Fibroblast of the conjunctiva (primary cell): ENCODE measurements at places on chromosomes 1 and 21.

DNA sequence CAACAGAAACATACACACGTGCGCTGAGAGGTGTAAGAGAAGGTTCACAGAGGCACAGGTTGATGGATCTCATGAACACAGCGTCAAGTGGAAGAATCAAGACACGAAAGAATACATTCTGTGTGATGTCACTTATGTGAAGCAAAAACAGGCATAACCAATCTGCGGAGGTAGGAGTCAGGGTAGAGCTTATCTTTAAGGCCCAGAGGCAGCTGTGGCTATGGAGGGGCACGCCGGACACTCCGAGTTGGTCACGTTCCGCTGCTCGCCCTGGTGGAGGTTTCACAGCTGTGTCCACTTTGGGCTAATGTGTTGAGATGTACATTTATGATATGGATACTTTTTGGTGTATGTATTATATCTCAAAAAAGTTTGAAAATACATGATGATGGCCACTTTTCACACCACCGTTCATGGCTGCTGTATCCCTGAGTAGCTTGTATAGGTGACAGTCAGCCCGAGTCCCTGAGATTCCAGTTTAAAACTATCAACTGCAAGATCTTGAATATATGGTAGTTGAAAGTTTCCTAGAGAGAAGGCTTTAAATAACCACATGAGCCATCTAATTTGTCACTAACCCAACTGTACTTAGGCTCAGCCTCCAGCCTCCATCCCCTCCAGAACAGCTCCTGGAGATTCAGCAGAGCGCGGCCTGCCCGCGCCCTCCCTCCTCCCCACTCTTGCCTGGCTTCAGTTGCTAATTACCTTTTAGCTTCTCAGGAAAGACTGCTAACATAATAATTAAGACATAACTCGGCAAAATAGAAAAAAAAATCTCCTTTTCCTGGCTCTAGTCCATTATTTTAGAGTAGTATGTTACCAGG is 6.7 kb upstream of the ADARB1 start:
- DNase-seq, result no peak

DNA sequence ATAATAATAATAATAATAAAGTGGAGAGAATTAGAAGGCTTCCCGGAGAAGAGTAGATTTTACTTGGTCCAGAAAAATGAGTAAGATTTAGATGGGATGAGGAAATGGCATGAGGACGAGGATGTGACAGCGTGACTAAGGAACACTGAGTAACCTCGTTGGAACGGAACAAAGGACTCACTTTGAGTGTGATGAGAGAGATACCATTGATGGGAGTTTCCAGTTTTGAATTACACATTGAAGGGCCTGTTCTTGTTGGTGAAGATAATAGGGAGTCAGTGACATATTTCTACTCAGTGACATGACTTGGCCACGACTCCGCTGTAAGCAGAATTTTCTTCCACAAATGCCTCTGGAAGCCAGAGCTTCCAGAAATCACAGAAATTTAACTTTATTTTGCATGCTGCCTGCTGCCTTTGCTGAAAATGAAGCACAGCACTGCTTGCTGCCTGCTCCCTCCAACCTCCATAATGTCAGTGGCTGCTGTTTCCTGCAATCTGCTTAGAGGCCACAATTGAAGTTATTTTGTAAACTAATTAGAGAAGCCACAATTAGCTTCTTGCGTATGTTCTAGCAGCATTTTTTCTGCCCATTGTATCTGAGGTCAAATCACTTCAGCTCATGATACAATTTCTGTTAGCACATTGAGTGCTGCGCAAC is 33.7 kb upstream of the FBXO28 start:
- no peak for DNase-seq

- no peak for DNase-seq
These were observed 50.3 kb downstream of the ATP6V1G3 start for GRCh38 chr1:198490224-198490623.

GRCh38 chr1:65166572-65167305 is 18.7 kb downstream of the AK4 start:
- DNase-seq, result no peak

- DNase-seq, result no peak
These were observed 219.3 kb downstream of the KCNJ6 start for GRCh38 chr21:37696936-37697335.

- no peak for DNase-seq
These were observed 3.2 kb downstream of the KRTAP10-6 start for GRCh38 chr21:44589094-44589493.

- no peak for DNase-seq
These were observed 185.6 kb downstream of the TGFBR3 start for GRCh38 chr1:91700332-91700731.

DNA sequence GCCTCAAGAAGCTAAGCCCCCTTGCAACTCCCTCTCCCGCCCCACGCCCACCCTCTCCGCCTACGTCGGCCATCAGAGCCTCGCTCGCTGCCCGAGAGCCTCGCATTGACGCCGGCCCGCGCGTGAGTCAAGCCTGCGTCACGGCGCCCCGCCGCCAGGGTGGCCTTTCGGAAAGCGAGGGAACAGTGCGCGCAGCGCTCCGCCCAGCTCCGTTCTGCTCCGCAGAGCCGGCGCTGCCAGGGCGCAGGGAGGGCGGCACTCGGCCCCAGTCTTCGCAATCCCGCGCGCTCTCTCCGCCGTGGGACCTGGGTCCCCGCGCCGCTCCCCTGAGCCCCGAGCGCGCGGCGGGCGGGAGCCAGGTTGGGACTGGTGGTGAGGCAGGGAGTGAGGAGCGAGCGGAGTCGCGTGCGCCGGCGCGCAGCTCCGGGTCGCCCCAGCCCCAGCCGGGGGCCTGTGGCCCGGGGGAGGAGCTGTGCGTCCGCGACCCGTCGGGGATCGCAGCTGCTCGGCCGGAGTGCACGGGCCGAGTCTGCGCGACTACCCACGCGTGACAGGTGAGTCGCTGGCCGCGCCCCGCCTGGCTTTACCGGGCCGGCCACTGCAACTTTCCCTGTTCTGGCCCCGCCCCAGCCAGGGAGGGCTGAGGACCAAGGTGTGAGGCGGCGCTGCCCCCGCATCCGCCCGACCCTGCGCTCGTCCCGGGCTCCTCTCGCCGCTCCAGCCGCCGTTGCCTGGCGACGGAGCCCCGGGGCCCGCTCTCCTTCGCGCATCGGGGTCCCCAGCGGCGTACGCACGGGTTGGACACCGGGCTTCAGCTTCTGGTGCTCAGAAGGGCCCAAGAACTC is at the start of gene SLC6A17:
Gene SLC6A17, plus strand, starts transcription at position 165 of the 845 bp plus-strand sequence. CDS start 16,436 bp downstream, outside the sequence.
- DNase-seq, result no peak

DNA sequence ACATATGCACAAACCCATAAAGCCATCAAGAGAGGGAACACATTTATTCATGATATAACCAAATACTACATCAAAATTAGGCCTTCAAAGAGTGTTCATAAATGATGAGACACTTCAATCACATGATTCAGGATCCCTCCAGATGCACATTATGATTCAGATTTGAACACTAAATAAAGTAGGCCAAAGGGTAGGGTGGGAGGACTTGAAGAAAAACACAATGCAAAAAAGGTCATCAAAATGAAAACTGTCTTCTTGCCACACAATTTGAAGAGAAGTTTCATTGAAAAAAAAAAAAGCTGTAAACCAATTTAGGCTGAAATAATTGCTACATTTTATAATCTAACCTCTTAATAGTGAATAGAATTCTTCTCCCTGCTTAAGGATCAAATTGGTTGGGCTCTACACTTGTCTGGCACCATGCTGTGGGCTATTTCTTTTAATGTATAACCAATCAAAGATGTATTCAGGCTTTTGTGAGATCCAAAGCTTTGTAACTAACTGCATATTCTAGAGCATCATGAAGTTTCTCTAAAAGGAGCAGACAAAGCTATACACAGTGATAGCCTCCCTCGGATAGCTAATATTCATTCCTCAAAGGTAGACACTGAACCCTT is 58.1 kb downstream of the ZSWIM5 start:
- DNase-seq, result no peak

DNA sequence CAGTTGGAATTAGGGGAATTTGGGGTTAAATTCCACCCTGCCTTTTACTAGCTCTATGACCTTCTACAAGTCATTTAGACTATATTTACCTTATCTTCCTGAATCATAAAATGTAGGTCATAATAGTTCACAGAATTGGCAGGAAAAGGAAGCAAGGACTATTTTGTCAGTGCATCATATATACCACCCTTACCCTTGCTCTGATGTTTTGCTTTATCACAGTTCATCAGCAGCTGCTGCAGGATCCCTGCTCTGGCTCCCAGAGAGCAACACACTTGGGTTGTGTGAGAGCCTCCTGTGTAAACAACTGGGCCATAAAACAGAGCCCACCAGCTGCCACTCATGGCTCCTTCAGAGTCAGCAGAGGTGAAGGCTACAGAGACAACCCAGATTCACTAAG is 631.6 kb upstream of the CAMK1G start:
- no peak for DNase-seq

DNA sequence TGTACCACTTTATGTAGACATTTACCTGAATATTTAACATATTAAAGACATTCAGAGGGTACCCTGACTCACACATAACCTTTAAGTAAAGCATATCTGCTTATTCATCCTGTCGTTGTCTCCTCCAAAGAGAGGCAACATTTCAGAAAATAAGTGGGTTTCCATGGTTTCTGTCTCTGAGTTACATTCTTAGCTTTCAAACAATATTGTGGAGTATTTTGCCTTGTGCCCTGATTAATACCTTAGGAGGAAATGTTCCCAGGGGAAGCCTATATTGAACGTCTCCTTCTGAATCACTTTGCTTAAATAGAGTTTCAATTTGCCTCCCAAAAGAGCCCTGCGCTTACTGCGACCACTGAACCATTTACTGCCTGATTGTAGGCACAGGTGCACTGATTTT is 26.1 kb downstream of the PALMD start:
- DNase-seq, result no peak

DNA sequence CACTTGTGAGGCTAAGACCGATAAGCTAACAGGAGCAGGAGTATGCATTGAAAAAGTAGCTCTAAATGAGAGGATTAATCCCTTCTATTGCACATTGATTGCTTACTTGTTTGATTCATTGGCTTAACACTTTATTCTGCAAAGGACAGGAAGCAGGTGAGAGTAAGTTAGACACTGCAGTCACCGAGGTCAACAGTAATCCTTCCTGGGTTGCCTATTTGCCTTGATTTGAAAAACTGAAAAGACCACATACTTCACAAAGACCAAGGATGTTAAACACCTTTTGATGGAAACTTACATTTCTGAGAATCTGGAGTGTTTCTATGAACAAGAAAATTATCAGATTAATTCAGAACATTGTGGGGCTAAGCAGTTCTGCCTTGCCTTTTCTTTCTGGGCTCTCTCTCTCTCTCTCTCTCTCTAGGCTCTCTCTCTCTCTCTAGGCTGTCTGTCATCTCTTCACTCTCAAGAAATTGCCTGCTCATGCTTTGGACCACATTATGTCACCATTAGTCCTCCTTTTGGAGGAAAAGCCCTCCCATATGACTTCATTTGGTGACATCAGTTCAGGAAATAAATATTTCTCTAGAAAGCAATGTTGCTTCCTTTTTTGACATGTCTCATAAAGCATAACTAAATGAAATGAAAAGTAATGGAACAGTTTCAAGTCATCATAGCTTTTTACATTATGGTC is 103.8 kb downstream of the TNFSF18 start:
- no peak for DNase-seq

DNA sequence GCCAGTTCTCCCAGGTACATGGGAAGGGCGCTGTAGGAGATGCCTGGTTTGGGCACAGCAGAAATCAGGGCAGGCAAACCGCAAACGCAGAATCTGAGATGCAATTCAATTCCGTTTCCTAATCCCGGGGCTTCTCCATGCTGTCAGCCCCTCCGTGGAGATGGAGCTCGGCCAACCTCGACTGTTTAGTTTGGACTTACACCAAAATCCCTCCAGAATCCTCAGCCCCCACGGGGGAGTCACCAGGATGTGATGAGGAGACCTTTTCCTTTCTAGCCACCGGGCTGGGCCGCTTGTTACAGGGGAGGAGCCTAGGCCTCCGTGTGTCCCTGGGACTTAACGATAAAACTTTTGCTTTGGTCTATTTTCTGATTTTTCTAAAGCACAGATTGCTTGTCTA is 7.9 kb downstream of the SLC2A7 start:
- DNase-seq, result no peak

DNA sequence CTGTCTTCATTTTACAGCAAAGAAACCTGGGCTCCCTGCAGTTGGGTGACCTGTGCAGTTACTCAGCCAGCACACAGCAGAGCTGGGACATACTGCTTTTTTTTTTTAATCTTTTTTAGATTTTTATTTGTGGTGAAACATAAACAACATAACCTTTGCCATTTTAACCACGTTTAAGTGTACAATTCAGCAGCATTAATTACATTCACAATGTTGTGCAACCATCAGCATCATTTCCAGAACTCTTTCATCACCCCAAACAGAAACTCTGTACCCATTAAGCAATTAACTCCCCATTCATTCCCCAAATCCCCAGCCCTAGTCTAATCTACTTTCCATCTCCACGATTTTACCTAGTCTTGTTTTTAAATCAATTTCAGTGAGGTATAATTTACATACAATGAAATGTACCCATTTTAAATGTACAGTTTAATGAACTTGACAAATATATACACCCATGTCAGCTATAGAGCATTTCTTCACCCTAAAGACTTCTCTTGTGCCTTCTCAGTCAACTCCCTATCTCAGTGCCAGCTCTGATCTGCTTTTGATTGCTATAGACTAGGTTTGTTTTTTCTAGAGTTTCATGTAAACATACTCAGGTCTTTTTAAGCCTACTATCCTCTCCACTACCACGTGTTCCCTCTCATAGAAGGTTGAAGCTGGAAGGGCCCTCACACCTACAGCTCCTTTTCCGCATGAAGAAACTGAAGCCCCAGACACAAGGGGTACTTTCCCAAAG is 37.8 kb upstream of the C8B start:
- DNase-seq, result no peak
